ENCODE measurements at places on chromosomes 11 and 22.

GRCh38 chr11:66188580-66188979, 79.9 kb upstream of the RAB1B start:
- no peak for DNase-seq

- DNase-seq, result no peak
These were observed 97.1 kb upstream of the NAV2 start for GRCh38 chr11:19615341-19616183.

- DNase-seq, result peak; percentile 63
These were observed at the start of gene ZNF74 for GRCh38 chr22:20393705-20394476. ZNF74 (plus strand) TSS chr22:20394151; CDS start chr22:20394629, 478 bp downstream.

DNA sequence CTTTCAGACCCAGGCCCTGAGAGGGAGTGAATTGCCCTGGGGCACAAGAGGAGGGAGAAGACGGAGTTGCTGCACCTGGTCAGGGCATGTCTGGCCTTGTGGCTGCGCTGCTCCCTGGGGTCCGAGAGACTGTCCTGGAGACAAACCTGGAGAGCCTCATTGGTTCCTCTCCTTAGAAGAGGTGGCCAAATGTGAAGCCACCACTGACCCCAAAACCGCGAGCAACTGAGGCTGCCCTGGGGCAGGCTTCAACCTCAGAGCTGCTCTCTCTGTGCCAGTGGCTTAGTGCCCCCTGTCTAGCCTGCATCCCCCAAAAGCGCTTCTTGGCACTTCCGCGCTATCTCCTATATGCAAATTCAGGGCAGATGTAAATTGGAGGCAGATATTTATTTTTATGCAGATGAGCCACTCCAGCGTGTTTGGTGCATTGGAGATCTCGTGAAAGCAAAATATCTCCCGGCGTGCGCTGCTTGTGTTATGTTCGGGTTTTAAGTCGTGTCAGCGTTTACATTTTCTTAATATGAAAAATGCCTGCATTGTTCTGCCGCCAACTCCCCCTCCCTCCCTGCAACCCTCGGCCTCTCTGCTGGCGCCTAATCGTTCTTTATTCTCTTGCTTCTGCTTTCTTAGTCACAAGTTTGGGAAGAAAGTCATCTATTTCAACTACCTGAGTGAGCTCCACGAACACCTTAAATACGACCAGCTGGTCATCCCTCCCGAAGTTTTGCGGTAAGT, 69.5 kb downstream of the ARHGAP8 start:
- no peak for DNase-seq

- no peak for DNase-seq
These were observed 155.0 kb downstream of the ADAMTS15 start for GRCh38 chr11:130603335-130603906.

GRCh38 chr22:35664955-35665587, 16.8 kb downstream of the APOL6 start:
- no peak for DNase-seq

- DNase-seq, result no peak
These were observed 1.4 kb downstream of the CELSR1 start for GRCh38 chr22:46535876-46536536.

- DNase-seq, result no peak
These were observed 425.2 kb downstream of the OPCML start for GRCh38 chr11:133107136-133107535.

DNA sequence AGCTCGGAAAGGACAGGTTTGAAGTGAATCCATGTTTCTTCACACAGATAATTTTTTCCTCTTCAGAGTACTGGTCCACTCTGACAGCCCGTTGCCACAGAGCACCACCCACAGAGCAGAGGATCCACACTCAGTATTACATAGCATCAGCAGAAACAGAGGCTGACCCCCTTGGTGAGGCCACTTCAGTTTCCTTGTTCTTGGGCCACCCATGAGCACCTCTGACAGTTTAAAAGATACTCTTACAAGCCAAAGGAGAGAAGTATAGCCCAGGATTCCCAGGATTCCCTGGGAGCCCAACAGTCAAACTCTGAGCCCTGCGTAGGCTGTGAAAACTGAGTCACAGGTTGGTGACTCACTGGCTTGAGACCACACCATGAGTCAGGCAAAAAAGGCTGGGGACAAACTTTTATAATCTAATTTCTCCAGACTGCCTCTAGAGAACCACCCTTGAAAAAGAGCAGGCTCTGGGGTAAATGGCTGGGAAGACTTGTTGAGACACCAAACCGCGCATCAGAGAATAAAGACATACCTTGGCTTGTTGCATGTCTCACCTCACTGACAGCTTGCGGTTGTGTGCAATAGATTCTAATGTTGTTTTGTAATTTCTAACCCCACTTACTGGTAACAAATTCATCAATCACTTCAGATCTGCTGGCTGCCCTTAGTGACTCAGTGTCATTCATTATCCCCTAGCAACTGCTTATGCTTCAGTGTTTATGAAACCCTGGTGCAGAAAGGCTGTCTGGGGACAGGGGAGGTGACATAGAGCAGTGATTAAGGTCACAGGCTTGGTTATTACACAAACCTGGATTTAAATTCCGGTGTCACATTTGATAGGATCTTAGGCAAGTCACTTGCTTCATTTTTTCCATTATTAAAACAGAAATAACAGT, 56.9 kb upstream of the PRSS23 start:
- no peak for DNase-seq

DNA sequence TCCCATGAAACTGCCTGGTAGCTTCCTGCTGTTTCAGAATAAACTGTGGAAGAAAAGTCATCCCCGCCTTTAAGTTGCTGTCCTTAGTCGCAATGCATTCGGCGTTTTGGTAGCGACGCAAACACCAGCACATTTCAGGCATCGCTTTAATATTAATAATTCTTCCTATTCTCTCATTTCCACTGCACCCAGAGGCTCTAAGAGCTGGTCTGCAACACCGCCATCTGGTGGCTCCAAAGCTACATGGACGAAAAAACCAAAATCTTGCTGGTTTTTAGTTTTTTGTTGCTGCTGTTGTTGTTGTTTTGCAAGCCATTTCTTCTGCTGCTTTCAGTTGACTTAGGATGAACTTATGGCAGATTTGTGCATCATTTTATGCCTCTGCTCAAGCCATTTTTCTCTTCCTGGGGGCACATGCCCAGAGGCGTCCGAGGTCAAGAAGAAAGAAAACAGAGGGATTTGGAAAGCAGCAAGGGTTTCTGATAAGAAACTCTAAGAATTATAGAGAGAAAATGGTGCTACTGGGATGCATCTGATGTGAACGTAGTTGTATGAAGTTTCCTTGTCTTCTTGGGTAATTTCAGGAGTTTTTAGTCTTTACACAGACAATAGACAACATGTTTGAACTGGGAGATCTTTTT, 345.4 kb upstream of the KIRREL3 start:
- DNase-seq, result no peak

GRCh38 chr11:6022956-6023355, 7.6 kb downstream of the OR56A1 start:
- DNase-seq, result no peak

GRCh38 chr11:103792981-103793468, 243.4 kb upstream of the DDI1 start:
- no peak for DNase-seq

GRCh38 chr22:30830907-30831306, 136.2 kb downstream of the OSBP2 start:
- no peak for DNase-seq

- no peak for DNase-seq
These were observed 4.3 kb downstream of the CD59 start for GRCh38 chr11:33731723-33732531.

- DNase-seq, result no peak
These were observed 4.8 kb upstream of the ARHGEF12 start for GRCh38 chr11:120331301-120331996.

GRCh38 chr11:22193348-22194051, 615 bp downstream of the ANO5 start:
- DNase-seq, result peak; percentile 30

DNA sequence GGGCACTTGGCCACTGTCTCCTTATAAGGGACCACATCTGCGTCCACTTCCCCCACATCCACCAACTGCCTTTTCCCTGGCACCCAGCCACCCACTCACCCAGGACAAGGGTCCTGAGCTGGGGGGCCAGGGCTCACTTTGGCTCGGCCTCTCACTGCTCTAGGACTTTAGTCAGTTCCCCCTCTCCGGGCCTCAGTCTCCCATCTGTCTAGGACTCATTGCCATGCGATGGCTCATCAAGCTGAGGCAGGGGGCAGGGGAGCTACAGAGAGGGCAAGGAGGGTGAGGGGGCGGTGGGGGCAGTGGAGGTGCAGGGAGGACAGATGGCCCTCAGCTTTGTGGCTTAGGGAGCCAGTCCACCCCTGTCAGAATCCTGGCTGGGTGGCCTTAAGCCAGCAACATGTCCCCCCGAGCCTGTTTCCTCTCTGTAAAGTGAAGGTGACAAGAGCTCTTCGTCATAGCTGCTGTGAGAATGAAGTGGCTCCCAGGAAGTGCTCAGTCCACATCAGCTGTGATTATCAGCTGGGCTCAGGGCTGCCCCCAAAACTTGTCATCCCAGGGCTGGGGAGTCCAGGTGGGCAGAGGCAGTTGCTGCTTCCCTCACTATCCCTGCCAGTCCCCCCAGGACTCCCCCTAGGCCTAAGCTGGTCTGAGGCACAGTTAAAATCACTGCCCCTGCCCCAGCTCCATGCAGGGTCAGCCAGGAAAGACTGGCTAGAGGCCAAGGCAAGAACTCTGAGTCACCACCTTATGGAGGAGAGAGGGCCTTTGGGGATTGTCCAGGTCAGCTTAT, 14.9 kb downstream of the RAC2 start:
- DNase-seq, result no peak

DNA sequence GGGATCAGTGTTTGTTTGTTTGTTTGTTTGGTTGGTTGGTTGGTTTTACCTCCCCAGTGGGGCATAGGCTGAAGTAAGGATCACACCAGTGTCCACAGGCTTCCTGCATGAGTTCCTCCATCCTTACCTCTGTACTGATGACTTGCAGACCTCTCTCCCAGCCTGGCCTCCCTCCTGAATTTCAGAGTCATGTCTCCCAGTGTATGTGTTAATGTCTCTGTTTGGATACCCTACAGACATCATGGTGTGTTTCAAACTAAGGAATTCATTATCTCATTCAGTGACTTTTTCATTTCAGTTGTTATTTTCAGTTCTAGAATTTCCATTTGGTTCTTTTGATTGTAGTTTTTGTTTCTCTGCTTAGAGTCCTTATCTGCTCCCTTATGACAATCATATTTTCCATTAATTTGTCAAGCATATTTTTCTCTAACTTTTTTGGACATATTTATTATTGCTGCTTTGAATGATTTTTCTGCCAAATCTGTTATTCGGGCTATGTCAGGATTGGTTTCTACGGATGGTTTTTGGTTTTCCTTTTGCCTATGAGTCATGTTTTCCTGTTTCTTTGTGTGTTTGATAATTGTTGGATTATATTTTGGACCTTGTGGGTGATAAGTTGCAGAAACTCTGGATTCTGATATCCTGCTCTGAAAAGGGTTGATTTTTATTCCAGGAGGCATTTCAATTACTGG, 23.6 kb downstream of the MYEOV start:
- DNase-seq, result no peak

- no peak for DNase-seq
These were observed 86.8 kb upstream of the CRTAM start for GRCh38 chr11:122751292-122752070.

- DNase-seq, result no peak
These were observed 14.4 kb upstream of the SORL1 start for GRCh38 chr11:121437686-121438078.

DNA sequence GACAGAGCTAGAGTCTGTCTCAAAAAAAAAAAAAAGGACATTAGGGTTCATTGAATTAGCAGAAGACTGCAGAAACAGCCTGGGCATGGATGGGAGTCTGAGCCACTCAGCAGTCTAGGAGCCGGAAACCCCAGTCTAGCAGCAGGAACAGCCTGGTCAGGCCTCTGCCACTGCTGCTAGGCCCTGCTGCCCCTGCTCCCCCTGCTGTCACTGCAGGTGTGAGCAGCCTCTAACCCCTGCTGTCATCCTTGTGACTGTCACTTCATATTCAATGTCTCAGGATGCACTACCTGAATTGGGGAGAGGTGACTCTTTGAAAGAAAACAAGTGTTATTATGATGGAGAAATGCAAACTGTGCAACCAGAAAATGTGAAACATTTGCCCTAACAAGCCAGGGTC, 7.0 kb upstream of the DDX17 start:
- no peak for DNase-seq

DNA sequence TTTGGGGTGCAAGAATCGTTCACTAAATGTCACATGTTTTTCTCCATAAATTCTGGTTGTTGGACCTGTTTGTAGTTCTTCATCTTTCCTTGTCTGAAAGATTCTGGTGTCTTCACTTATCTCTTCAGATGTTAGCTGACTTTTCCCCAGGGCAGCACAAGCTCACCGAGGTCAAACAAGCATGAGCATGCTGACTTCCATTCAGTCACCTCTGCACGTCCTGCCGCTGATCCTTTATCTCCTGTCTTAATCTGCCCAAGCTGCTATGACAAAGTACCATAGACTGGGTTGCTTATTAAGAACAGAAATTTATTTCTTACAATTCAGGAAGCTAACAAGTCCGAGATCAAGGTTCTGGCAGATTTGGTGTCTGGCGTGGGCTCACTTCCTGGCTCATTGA, 800.6 kb downstream of the NTM start:
- DNase-seq, result no peak

DNA sequence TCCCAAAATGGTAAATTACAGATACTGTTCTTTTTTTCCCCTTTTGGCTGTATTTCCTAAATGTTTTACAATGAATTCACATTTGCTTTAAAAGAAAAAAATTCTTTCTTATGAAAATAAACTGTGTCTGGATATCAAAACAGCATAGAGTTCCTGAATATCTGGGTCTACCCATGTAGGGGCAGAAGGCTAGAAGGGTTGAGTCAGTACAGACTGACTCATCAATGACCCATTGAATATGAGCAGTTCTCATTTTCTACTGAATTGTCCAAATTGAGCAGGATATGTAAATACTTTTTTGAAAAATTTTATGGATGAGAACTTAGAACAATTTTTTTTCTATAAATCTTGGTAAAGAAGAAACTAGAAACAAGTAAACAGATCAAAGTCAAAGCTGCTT, 16.3 kb upstream of the C11orf87 start:
- DNase-seq, result no peak

DNA sequence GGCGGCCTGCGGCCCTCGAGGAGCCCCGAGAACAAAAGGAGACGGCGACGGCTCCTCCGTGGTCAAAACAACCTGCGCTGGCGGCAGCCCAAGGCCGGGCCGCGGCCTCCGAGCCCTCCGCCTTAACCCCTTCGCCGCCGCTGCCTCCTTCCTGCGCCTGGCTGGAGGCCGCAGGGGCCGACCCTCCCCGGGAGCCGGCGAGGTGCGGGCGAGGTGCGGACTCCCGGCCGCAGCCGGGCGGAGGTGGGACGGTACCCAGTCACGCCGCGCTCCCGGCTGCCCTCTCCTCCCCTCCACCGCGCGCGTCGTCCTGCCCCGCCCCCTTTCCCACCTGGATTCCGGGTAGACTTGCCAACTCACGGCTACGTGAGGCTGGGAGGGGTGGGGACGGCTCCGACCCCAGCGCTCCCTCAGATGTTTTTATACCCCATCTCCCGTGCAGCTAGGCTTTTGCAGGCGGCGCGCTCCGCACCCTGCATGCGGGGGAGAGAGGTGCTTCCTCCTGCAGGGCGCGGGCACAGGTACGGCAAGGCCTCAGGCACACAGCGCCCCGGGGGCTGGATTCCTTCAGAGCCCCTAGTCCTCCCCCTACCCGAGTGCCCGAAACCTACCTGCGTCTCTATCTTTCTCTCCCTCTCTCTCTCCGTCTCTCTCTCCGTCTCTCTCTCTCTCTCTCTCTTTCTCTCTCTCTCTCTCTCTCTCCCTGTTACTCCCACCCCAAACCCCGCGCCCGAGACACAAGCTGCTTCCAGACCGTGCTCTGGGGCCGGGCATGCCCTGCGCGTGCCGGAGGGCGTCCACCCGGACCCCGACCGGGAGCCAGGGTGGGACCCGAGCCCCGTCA, 2.0 kb downstream of the PDGFB start:
- DNase-seq, result no peak
